ENCODE measurements at places on chromosomes 6 and 20.

DNA sequence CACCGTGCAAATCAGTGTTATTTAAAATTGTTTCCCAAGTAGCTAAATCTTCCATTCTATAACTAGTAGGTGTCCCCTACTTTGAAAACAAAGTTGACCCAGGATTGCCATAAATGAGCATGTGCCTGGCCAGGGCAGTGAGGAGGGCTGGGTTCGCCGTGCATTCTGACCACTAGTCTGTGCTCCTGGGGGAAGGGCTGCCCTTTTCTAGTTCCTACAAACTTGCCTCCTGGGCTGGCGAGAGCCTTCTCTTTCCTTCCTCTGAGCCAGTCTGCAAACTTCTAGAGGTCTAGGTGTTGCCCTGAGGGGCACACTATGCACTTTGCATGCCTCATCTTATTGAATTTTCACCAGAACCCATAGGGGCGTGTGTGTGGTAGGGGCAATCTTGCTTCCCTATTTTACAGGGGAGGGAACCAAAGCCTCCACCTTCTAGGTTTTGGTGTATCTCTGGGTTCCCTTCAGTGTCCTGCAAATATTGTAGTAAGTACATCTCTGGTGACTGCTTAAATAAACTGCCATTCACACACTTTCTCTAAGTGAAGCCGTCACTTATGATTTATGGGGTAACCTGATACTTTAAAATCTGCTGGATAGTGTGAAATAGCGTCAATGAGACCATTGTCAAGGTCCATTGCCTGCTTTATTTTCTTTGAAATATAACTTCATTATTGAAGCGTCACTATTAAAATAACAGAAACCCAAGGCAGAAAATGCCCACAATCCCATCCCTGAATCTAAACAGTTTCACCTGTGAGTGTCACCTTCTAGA lies 42.2 kb downstream of the CDH26 start:
- DNase-seq: no peak

DNA sequence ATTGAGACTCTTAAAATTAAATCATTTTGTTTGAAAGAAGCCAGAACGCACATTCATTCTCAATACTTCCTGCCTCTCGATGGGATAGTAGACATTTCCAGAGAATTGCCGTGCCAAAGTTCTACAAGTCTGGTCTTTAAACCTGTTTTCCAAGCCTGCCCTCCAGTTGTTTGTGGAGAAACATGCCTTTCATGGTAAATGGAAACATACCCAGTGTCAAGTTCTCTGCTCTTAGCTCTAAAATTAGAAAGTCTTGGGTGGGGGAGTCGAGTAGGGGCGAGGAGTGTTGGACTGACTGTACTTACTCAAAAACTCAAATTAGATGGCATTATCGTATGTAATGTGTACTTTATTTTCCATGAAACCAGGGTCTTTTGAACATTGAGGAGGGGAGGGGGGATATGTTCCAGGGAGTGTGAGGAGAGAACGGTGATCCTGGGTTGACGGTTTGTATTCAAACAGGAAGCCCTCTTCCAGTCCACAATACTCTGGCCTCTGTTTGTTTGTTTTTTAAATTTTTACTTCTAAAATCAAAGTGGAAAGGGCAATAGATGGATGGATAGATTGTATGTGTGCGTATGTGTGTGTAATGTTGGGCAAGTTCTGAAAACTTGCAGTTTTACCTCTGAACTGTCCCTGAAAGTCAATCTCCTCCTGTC lies 106.8 kb upstream of the ARMC2 start:
- DNase-seq: no peak

DNA sequence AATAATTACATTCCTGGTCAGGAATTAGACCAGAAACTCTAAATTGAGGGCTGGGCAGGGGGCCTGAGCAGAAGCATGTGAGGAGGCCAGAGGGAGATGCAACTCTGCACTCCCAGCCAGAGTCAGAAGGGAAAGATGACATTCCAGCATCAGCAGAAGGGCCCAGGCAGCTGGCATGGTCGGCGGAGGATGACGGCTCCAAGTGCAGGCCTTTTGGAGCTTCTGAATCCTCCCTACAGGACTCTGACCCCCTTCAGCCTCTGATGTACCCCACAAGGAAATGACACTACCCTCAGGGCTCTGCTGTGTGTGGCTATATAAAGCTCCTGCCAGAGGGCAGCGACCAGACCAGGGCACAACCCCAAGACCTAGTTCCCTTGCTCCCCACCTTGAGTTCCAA lies 1.9 kb downstream of the LRFN2 start:
- no peak for DNase-seq

DNA sequence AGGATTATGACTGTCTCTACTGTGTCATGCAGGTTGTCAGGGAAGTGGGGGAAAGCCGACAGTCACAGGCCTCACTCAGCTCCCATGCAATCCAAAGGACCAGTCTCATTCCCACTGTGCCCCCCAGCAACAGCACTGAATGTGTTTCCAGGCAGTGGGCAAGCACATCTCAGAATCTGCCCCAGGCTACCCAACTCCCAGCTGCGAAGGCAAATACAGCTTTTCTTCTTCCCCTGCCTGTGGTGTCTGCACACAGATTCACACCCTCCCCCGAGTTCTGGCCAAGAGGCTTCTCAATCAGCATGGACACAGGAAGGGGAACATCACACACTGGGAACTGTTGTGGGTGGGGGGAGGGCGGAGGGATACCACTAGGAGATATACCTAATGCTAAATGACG lies 75.3 kb downstream of the SNAP91 start:
- DNase-seq: no peak

- DNase-seq: peak; percentile 51
Measured at GRCh38 chr6:75418233-75418632, 75.4 kb downstream of the FILIP1 start.

- DNase-seq: peak; percentile 66
Measured at GRCh38 chr6:44024574-44025219, 102.6 kb downstream of the MRPL14 start.

DNA sequence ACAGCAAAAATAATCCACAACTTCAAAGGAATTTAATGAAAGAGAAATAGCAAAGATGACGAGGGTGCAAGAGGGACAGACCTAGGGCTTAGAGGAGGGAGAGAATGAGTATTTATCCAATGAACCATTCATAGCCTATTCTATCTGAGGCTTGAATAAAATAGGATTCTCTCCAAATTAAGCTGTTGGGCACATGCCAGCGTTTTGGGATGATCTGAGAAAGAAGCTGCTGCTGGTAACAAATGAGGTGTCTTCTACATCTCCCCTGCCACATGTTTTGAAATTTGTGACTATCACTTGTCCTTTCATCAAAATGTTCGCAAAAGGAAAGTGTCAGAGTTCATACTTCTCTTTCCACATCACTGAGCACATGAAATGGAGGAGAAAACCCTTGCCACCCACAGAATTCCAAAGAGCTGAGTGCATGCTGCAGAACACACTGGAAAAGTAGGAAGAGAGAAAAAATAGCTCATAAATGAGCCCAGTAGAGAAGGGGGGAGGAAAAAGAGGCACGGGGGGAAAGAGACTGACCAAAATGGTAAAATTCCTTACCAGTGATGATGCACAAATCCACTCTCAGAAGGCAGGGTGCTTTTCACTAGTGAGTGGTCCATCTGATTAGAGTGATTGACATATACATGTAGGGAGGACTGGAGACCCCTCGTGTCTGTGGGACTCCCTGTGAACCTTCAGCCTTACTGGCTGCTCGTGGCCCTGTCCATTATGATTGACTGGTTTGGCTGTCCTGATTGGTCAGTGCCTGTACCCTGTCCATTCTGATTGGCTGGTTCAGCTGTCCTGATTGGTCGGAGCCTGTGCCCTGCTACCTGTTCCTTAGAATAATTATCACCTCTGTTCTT lies 180.5 kb downstream of the OGFRL1 start:
- peak; percentile 93 for DNase-seq

- no peak for DNase-seq
Measured at GRCh38 chr6:50962213-50962759, 143.6 kb downstream of the TFAP2B start.

DNA sequence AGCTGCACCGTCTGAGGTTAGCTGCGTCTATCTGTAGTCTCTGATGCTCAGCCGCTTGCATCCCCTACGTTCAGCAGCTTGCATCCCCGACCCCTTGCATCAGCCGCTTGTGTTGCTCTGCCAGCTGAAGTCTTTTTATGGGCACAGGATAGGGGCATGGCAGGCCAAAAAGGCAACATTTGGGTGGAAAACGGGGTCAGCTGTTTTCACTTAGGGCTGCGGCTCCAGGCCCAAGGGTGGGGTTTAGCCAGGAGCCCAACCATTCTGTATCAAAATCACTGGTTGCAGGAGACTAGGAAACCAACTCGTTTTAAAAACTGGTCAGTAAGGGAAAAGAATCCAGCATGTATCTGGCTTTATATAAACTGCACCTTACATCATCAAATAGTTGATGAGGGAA lies 49.9 kb downstream of the FAM50B start:
- DNase-seq: no peak

GRCh38 chr20:44571362-44571988 lies 10.9 kb upstream of the PKIG start:
- DNase-seq: no peak

GRCh38 chr6:12957321-12958051 lies 240.9 kb downstream of the PHACTR1 start:
- peak; percentile 67 for DNase-seq

- DNase-seq: peak; percentile 56
Measured at GRCh38 chr6:17638212-17638715, 38.2 kb downstream of the FAM8A1 start.
